ENCODE measurements at places on chromosomes 3 and 15.

GRCh38 chr3:192408007-192408646 lies 319.2 kb downstream of the FGF12 start:
- DNase-seq, result no peak

DNA sequence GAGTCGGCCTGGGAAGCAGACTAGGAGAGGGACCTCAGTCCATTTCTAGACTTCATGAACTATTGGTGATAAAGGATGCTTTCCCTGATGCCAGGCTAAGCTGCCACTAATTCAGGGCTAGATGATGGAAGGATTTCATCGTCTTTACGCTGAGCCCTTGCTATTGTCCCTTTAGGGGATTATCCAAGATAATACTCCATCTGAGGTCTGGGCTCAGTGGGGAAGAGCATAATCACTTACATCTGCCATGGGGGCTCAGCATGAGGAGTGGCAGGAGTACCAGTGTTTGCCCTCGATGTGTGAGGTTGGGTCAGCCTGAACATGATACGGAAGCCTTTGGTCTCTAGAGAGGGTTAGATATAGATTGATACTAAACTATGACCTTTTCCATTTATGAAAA lies 47.3 kb downstream of the PTPRG start:
- no peak for DNase-seq

DNA sequence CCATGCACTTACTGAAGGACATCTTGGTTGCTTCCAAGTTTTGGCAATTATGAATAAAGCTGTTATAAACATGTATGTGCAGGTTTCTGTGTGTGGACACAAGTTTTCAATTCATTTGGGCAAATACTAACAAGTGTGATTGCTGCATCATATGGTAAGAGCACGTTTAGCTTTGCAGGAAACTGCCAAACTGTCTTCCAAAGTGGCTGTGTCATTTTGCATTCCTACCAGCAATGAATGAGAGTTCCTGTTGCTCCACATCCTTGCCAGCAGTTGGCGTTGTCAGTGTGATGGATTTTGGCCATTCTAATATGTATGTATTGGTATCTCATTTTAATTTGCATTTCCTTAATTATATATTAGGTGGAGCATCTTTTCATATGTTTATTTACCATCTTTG lies 280.1 kb downstream of the SV2B start:
- no peak for DNase-seq

GRCh38 chr3:73056014-73056844 lies 5.2 kb upstream of the EBLN2 start:
- peak; percentile 40 for DNase-seq
